ENCODE measurements at places on chromosomes 1 and 21. TPM values are rescaled to one million over a fixed set of nuclear protein-coding genes. Genes with fewer than 3 reads are reported as not detected.

The CD2 gene
- polyA plus RNA-seq, result not detected

The GJB4 gene
- polyA plus RNA-seq, result not detected

The LPAR3 gene
- polyA plus RNA-seq, result 0.54 TPM

The TMEM240 gene
- polyA plus RNA-seq, result 52.1 TPM

The ANXA9 gene
- not detected for polyA plus RNA-seq

The DENND4B gene
- 25.3 TPM for polyA plus RNA-seq

The FAM72A gene
- polyA plus RNA-seq, result 2.2 TPM

The GFI1 gene
- polyA plus RNA-seq, result not detected

The TPTE gene
- not detected for polyA plus RNA-seq

The RPL5 gene
- 1,645 TPM for polyA plus RNA-seq

The DIRAS3 gene
- polyA plus RNA-seq, result 8.0 TPM

The NR5A2 gene
- not detected for polyA plus RNA-seq

The DDR2 gene
- 0.76 TPM for polyA plus RNA-seq

The NGF gene
- polyA plus RNA-seq, result not detected

The KCNA3 gene
- polyA plus RNA-seq, result 5.6 TPM

The IGFN1 gene
- polyA plus RNA-seq, result not detected

The LMX1A gene
- polyA plus RNA-seq, result 0.52 TPM

The LAMC1 gene
- 4.2 TPM for polyA plus RNA-seq

The SLC6A9 gene
- polyA plus RNA-seq, result 1.3 TPM

The CDA gene
- not detected for polyA plus RNA-seq

The IGSF21 gene
- polyA plus RNA-seq, result 2.4 TPM

The MAP1LC3C gene
- 0.50 TPM for polyA plus RNA-seq

Measured in neural cell (in vitro differentiated cells).